ENCODE measurements at places on chromosomes 7 and 10.

GRCh38 chr10:108775911-108776475 is 1147.3 kb downstream of the XPNPEP1 start:
- no peak for DNase-seq

GRCh38 chr10:109457302-109457638 is 466.0 kb downstream of the XPNPEP1 start:
- no peak for DNase-seq

DNA sequence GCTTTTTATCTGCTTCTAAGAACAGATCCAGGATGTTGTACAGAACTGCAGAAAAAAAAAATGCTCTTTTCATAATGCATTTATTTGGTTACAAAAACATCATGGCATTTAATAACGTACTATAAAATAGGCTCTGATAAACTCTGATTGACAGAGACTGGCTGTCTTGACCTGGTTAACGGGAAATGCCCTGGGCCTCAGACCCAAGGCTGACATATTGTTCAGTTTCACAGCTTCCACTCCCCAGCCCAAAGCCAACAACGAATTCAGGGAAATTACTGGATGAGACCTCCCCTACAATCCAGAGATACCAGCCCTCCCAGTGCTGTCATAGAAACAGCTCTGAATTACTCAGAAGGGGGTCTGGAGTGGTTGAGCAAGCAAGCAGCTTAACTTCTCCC is 260.1 kb downstream of the CREB5 start:
- DNase-seq = no peak

DNA sequence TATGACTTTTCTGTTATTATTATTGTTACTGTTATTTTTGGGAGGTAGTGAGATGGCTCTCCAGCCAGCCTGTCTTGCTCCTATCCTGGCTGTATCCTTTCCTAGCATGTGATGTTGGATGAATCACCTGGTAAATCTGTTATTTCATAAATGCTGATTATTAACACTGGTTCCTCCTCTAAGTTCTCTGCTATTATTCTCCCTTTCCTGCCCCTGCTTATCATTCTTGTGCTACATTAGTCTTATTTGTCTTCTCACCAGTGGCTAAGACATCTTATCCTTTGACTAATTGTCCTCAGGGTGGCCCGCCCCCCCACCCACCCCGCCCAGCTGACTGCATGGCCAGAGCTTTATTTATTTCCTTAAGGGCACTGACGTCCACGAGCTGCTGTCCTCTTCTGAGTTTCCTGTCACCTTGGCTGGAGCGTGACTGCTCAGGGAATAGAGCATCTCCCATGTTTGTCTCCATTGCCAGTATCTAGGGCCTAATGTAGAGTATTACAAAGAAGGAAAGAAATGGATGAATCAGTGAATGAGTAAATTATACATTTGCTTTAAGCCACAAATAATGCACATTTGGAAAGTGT is 110.1 kb upstream of the KLF6 start:
- DNase-seq = no peak

DNA sequence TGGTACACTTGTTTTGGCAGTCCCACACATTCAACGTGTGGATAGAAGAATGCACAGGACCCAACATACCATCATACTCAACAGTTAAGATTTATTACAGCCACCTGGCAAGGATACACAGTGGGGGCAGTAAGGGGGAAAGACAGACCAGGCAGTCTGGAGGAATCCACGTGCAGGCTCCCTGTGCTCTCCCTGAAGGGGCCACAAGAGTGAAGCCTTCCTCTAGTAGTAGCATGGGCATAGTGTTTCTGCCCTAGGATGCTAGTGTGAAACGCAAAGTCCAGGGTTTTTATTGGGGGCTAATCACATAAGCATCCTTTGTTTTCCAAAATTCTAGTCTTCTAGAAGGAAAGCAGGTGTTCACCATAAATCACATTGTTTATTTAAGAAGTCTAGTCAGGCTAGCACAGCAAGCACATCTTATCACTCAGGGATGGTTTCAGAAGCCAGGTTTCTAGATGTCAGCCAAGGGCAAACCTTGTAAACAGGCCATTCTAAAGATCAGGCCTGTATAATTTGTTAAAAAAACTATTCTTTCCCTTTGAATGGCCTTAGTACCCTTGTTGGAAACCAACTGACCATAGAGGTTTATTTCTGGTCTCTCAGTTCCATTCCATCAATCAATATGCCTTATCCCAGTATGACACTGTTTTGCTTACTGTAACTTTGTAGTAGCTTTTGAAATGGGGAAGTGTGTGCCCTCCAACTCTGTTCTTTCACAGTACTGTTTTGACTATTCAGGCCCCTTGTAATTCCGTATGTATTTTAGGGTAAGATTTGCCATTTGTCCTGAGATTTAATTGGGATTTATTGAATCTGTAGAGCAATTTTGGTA is 12.4 kb upstream of the TFAM start:
- DNase-seq = no peak

- DNase-seq = no peak
Measured at GRCh38 chr7:105264707-105265106, 124.0 kb downstream of the SRPK2 start.

GRCh38 chr7:49023345-49024328 is 99.3 kb downstream of the CDC14C start:
- DNase-seq = no peak

DNA sequence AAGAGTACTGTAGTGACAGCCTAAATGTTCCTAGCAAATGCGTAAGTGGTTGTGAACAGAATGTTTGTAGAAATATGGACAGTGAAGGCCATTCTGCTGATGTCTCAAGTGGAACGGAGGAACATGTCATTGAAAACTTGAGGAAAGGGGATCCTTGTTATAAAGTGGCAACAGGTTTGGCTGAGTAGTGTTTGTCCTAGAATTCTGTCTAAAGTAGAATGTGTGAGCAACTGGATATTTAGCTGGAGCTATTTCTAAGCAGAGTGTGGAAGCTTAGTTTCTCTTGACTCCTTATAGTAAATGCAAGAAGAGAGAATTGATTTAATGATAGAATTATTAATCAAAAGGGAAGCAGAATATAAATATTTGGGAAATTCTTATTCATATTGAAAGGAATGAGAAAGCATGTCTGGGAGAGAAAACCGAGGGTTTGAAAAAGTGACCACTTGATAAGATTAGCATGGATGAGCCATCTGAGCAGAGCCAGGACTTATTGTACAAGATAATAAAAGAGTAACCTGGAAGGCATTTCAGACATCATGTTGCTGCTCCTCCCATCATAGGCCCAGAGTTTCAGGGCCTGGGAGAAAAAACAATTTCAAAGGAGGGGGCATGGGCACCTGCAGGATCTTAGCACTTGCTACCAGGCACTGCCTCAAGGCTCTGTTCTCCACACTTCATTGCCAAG is 276.1 kb downstream of the BMPER start:
- DNase-seq = no peak

DNA sequence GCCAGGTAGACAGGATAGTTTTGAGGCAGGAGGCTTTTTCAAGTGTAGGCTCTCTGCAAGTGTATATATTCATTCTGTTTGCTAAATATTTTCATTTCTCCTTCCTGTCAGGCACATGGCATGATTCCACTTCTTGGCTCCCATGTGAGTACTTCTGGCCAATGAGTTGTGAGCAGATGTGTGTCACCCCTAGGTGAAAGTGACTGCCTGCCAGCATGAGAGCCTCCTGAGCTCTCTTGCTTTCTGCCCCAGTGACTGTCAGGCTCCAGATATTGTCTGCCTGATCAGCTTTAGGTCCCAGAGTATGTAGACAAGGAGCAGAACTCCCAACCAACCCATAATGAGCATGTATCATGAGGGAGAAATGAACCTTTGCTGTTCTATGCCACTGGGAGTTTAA is 257.6 kb upstream of the NPY start:
- DNase-seq = no peak

GRCh38 chr10:124225029-124225466 is 131.7 kb upstream of the CHST15 start:
- DNase-seq = no peak

DNA sequence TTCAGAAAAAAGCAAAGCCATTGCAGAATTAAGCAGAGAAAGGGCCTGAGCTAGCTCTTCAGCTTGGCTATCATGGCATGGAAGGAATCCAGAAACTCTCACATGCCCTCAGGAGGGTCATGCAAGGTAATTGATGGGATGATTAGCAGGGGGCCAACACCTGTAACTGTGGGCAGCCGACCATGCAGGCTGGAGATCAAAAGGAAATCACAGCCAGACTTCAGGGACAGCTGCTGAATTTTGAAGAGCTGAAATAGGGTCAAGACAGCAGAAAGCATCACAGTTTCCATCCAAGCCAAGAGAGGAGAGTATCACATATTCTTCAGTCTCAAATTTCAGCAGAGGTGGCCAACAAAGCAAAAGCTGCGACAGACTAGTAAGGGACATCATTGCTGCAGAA is 239.6 kb upstream of the STEAP1 start:
- DNase-seq = no peak

DNA sequence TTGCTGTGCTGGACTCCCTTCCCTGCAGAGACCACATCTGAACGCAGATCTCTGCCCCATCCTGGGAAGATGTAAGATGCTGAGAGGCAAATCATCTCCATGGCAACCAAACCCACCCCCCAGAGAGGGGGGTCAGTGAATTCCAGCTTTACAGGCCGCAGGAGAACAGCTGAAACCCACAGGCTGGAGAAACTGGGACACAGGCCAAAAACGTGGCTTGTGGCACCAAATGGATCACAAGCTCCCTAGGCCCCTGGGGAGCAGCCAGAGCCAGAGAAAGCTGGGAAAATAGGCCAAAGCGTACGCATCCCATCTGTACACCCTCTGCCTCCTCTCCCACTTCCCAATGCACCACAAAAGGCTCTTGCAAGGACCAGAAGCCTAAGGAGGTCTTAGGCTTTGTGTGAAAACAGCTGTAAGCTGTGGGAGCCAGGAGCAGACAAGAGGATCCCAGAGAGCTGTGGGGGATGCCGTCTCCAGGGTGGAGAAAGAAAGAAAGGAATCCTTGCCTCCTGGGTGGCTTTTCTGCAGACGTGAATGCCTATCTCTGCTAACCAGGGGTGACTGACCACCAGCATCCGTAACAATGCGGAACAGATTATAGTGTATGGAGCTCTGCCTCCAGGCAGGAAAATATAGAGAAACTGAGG is 59.5 kb downstream of the TMEM130 start:
- DNase-seq = no peak

DNA sequence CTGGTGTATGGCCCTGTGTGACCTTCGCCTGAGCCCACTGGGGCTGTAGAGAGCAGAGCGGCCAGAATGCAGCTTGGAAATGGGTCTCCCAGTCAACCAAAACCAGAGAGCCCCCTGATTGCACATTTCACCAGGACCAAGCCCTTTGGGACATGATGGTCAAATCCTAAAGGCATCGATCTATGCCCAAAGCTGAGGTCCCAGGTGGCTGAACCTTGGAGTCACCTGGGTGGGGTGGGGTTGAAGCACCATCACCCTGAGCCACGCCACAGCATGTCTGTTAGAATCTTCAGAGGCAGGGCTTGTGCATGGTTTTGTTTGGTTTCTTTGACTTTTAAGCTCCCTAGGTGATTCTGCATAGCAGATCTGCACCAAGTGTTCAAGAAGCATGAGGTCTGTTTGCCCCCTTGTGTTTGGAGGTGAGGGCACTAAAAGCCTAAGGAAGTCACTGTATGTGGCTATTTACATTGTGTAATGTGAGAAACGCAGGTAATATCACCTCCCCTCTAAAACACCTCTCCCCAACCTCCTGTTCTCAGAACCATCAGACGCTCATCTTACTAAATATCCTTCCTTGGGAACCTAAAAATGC is 9.6 kb downstream of the PKD1L1 start:
- no peak for DNase-seq

DNA sequence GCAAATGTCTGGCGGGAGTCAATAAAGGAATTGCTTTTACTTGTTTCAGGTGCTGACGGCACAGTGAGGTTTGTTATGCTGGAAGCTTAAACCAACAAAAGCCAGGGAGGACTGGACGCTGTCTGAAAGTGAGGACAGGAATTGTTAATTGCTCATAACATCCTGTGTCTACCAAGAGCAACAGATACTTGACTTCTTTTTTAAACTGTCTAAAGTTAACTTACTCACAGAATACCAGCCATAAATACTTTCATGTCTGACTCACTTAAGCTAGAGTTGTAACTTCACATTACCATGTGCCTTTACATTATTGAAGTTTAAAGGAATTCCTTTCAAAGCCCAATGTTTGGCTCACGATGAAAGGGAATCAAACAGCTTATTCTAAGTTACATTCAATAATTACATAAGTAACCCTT is 252.7 kb upstream of the SHH start:
- DNase-seq = no peak

GRCh38 chr7:27239387-27240014 is 3.1 kb upstream of the EVX1 start:
- DNase-seq = no peak

- no peak for DNase-seq
Measured at GRCh38 chr7:85462671-85463070, 275.8 kb upstream of the SEMA3D start.

- DNase-seq = no peak
Measured at GRCh38 chr10:96842896-96843723, 11.0 kb downstream of the LCOR start.

- DNase-seq = no peak
Measured at GRCh38 chr10:15096661-15097010, 519 bp upstream of the RPP38 start.

GRCh38 chr7:98398567-98399372 is 2.1 kb downstream of the BAIAP2L1 start:
- no peak for DNase-seq

DNA sequence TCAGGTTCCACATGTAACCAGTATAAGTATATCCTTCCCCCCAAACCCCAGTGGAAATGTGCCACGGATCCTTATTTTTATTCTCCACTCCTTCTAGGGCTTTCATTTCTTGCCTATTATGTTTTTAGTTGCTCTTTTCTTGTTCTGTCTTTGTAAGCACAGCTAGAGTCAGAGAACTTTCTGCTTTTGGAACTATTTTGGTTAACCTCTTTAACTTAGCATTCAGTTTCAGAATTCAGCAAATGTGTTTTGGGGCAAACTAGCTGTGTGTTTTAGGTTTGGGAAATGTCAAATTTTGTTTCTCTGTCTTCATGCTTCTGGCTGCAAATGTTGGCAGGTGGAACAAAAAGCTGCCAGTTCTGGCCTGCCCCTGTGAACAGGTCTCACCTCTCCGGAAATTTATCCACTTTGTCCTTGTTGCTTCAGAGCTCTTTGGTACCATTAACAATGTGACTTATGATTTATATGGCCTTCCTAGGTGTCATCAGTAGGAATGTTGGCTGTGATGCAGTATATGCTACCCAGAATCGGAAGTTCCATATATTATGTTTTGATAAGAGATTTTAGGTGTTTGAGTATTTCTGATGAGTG is 156.1 kb downstream of the ADK start:
- no peak for DNase-seq

GRCh38 chr10:78599122-78599853 is 469.5 kb upstream of the ZMIZ1 start:
- no peak for DNase-seq

DNA sequence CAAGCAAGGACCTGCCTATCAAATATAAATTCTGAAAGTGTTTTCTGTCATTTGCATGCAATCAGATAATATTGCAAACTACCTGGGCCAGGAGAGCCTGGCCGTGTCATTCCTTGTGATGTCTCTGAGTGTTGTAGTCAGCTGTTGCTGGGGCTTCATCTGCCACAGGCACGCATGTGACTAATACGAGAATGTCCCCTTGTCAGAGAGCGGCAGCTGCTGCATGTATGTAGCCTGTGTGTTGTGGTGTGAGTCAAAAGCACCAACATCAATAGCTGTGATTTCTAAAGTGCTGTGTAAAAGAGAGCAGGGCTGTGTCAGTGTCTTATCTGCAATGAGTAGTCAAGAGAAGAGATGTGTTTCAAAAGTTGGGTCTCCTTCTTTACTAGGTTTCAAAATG is 155.4 kb downstream of the POU6F2 start:
- no peak for DNase-seq

GRCh38 chr10:11626071-11626470 is 14.6 kb upstream of the USP6NL start:
- no peak for DNase-seq

Measured in stimulated activated CD8-positive, alpha-beta memory T cell treated with anti-CD3 and anti-CD28 coated beads, Interleukin-7, amount 100 ng/mL, for 1 hour (primary cell).